Inflammatory macrophage (primary cell): ENCODE measurements at places on chromosomes 4 and X.

GRCh38 chrX:54182864-54183613, at the start of gene FAM120C:
Gene FAM120C (minus strand): TSS chrX:54183254. CDS start chrX:54183198, 56 bp downstream.
- DNase-seq = peak; percentile 75

DNA sequence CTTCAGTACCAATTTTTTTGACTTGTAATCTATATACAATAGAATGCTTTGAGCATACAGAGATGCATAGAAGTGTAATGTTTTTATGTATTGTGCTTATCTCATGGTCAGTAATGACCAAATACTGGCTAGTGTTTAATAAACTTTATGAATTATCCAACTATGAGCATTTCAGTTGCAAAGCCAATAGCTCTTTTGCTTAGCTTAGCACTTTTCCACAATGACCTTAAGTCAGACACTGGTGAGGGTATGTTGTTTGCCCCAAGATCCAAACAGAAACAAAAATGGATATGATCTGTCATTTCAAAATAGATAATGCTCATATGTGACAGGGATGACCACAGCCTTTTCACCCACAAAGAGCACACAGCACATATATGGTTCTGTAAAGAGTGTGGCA, 393.0 kb downstream of the AFF2 start:
- DNase-seq = no peak

- no peak for DNase-seq
These were observed 66.9 kb downstream of the GRIA2 start for GRCh38 chr4:157287445-157287844.

- DNase-seq = no peak
These were observed 7.0 kb upstream of the AKAP17A start for GRCh38 chrX:1584237-1585011.

DNA sequence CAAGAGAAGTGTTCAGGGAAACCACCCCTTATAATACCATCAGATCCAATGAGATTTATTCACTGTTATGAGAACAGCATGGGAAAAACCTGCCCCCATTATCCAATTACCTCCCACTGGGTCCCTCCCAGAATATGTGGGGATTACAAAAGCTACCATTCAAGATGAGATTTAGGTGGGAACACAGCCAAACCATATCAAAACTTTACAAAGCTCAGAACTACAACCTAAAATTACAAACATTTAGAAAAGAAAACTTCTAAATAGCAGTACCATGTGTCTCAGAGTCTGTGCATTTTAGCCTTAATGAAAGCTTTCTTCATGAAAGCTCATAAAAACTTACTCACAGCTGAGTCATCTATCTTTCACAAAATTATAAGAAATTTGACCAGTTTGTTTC, 1442.8 kb upstream of the PCDH7 start:
- DNase-seq = no peak

DNA sequence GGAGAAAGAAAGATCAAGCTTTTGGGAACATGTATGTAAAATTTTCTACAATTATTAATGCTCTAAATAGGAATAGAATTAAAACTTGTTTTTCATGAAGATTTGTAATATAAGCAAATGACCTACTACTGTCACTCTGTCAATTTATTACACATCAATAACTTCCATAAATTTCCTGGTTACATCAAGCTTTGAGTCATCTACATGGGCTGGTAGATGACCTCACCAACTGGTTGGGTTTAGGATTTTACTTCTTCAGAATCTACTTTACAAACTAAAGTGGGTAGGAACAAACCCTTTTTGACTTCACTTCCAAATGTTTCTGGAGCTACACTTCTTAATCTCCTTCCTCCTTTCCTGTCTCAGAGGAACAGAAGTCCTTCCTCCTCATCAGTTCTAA, 12.0 kb upstream of the LRAT start:
- no peak for DNase-seq

- DNase-seq = no peak
These were observed 894.8 kb upstream of the EPHA5 start for GRCh38 chr4:66564901-66565651.

DNA sequence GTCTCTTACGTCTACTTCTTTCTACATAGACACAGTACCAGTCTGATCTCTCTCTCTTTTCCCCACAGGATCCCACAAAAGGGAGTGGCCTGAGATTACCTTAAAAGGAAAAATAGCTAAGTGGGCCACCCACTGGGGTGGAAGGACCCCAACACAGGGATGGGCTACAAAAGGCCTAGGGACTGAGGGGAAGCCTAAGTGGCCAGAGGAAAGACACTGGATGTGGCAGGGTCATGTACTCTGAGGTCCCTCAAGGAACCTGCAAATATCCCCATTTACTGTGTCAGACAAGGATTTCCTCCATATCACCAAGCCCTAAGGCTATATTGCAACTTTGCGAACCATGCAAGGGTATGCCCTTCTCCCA, 6.5 kb upstream of the PRDX4 start:
- DNase-seq = no peak

DNA sequence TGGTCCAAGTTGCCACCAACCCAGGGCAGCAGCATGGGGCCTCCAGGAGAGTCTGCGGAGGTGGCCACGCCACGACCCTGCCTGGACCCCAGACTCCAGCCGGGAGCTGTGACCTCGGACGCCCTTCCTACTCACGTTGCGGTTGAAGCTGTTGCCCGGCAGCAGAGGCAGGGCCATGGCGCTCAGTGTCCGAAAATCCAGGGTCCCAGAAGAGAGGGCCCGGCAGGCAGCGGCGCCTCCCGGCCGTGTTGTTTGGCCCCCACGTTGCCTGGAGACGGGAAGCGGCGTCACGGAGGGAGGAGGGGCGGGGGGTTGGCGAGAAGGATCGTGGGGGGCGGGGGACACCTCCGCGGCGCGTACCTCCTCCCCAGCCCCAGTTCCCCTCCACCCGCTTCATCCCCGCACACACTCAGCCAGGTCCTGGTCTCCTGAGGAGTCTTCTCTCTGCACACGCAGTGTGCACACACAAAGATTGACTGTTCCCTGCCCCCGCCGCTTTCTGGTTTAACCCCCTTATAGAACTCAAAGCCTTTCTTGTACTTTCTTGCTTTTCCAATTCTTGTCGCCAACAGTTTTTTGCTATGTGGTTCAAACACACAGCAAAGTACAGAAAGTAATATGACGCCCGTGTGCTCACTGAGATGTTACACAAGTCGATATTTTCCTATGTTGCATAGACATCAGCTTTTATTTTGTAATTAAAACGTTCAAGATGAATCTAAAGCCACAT, at the start of gene EFHC2:
TSS of gene EFHC2 (minus strand) at position 261 of the 730 bp plus-strand sequence. CDS start at position 177, 84 bp downstream.
- DNase-seq = peak; percentile 35

GRCh38 chr4:23413631-23414030, 476.2 kb downstream of the PPARGC1A start:
- no peak for DNase-seq

DNA sequence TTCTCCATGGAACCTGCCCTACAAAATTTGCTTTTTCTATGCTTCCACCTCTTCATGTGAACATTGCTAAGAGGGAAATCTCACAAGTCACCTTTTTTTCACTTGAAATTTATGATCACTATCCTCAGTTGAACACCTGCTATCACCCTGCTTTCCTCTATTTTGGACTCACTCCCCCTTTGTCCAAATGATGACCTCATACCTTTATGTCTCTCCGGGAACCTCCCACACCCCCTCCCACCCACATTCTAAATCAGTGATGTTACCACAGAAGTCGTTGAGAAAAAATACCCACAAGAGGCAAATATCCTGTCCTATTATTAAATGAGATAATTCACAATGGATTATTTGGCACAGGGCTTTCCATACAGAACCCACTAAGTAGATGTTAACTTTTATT, 156.5 kb downstream of the RNF150 start:
- DNase-seq = no peak

DNA sequence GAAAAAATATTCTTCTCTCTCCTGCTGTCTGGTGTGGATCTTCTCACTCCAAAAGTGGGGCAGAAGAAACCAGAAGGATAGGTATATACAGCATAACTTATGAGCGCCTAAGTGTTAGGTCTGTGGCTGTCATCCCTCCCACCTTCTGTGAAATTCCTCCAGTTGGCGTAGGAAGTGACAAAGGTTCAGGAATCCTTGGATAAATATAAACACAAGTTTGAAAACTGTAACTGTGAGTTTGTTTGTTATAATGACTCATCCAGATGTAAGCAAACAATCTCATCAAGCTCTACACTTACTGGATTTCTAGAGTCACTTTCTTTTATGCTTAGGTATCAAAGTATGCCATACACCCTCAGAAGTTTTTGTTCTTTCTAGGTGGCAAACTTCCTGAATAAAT, 405.2 kb downstream of the FAT4 start:
- DNase-seq = no peak

GRCh38 chrX:53458082-53458481, 23.9 kb upstream of the HSD17B10 start:
- no peak for DNase-seq

GRCh38 chr4:76125816-76126215, 22.4 kb downstream of the NUP54 start:
- DNase-seq = no peak

DNA sequence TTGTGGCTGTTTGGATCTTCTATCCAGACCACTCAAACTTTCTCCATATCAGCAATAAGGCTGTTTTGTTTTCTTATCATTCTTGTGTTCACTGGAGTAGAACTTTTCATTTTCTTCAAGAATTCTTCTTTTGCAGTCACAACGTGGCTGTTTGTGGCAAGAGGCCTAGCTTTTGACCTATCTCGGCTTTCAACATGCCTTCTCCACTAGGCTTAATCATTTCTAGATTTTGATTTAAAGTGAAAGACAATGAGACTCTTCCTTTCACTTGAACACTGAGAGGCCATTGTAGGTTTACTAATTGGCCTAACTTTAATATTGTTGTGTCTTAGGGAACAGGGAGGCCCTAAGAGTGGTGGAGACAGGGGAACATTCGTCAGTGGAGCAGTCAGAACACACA, 19.1 kb downstream of the FGF2 start:
- no peak for DNase-seq

DNA sequence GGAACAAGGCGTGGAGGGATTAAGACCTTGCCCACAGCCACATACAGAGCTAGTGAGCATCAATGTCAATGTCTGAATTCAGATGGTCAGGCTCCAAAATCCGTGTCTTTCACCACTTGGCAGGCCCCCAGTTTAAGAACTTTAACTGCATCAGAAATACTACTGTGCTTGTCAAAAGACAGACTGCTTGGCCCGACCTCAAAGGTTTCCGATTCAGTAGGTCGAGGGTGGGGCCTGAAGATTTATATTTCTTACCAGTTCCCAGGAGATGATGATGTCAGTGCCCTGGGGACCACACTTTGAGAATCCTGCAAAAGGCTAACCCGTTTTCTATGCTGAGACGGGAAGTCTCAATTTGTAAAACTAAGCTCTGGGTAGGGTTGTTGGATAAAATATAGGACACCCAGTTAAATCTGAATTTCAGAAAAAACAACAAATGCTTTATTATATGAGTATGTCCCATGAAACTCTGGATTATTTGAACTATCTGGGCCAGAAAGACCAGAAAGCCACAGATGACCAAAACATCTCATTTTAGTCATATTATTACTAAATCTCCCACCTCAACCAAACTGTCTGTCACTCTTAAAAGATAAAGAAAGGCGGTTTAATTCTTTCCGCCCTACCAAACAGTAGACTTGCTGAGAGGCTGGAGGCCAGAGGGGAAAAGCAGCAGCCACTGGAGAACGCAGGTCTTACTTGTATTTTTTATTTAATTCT, 42.7 kb downstream of the GATB start:
- DNase-seq = no peak

- DNase-seq = no peak
These were observed 10.6 kb upstream of the PRDM8 start for GRCh38 chr4:80186676-80187075.

DNA sequence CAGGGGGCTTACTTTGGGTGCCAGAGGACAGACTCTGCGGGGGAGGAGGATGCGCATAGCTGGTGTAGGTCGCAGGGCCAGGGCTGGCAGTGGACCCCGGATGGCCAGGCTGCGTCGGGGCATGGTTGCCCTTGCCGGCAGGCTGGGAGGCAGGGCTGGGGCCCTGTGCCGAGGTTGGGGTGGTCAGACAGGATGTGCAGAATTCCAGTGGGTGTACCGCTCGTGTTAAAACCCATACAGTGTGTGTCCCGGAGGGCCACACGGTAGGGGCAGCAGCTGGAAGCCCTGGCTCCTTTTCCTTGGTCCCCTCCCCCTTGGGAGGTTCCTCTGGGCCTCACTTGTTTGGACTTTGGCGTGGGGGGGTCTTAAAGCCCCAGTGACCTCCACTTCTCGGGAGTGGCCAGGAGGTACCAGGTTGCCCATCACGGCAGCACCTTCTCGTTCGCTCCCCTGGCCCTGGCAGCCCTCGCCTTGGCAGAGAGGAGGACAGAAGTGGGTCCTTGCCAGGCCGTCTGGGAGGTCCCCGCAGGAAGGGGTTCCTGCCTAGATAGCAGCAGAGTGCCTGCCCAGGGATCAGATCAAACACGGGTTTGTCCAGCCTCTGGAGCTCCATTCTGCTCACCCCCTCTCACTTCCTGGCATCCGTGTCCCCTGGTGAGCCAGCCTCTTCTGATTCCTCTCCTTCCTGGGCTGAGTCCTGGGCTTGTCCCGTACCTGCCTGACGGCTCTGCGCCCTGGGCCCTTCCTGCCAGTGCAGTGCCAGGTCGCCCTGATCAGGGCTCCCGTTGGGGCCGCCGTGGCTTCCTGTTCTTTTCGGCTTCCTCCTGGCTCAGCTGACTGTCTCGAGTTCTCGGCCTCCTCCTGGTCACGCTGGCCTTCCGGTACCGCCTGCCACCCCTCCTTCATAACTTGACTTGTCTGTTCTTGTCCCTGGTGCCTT, 56.7 kb upstream of the HGFAC start:
- DNase-seq = peak; percentile 95

GRCh38 chr4:184415071-184415470, 59.3 kb downstream of the IRF2 start:
- DNase-seq = no peak

GRCh38 chr4:166700592-166700991, 533.7 kb downstream of the SPOCK3 start:
- no peak for DNase-seq

DNA sequence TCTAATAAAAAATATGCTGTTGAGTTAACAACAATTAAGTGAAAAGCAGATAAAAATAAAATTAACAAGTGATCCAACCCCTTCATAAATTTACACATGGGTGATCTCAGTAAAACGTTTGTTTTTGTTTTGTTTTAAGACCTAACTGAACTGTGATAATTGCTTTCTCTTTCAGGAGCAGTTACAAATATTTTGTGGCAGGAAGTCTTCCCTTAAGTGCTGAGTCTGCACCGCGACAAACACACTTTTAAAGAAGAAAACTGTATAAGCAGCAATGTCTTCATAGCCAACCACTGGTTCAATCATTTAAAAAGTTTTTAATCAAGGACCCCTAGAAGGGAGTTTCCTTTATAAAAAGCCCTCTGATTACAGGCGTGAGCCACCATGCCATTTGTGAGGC, 53.7 kb upstream of the NFKB1 start:
- no peak for DNase-seq

DNA sequence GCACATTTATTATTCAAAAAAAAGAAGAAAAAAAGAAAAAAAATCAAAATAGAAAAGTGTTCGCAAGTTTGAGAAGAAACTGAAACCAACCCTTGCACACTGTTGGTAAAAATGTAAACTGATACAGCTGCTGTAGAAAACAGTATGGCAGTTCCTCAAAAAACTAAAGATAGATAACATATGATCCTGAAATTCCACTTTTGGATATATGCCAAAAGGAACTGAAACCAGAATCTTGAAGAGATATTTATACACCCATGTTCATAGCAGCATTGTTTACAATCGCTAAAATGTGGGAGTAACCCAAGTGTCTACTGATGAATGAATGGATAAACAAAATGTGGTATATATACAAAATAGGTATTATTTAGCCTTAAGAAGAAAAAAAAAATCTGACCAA, 155.4 kb downstream of the TBCK start:
- DNase-seq = peak; percentile 91

GRCh38 chr4:9835430-9835829, 54.0 kb downstream of the DRD5 start:
- no peak for DNase-seq

- no peak for DNase-seq
These were observed 351.9 kb downstream of the BCOR start for GRCh38 chrX:39745818-39746217.
